ENCODE measurements at places on chromosomes 11 and 22. TPM values are rescaled to one million over a fixed set of nuclear protein-coding genes. Genes with fewer than 3 reads are reported as not detected.
A peak's percentile ranks its signal among the peaks of the same experiment; 100 is the strongest.

The MOGAT2 gene
- not detected for total RNA-seq

The BAIAP2L2 gene
- 1.6 TPM for total RNA-seq

The KCTD14 gene
- total RNA-seq, result 0.22 TPM

The PRR33 gene
- total RNA-seq, result not detected

The FSHB gene
- not detected for total RNA-seq

The PAMR1 gene
- not detected for total RNA-seq

The SLC5A4 gene
- not detected for total RNA-seq

The CYP2D6 gene
- 3.7 TPM for total RNA-seq

The TRPC6 gene
- not detected for total RNA-seq

The CD6 gene
- 274 TPM for total RNA-seq

The BLID gene
- total RNA-seq, result not detected

GRCh38 chr11:10514709-10515108, 26.3 kb downstream of the RNF141 start:
- H3K36me3 ChIP-seq, result peaks cover 6% of the 10 kb centered on the region
- no peak overlapping the region for H3K4me3 ChIP-seq
- H3K27ac ChIP-seq, result no peak overlapping the region
- DNase-seq, result no peak

DNA sequence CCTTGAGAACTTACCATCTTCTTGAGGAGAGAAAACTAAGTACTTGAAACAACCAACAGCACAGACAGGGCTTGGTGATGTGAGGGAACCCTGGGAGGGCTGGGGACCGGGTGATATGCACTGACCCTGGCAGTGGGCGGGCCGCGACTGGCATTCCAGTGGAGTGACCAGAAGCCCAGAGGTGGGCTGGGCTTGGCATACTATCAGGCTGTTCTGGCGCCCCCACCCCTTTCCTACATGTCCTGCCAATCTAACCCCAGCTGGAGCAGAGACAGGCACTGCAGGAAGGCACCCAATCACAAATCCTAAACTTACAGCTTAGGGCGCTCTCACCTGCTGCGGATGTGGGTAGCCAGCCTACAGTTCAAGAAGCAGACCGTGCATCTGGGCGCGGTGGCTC, 54.0 kb upstream of the GCAT start:
- H3K36me3 ChIP-seq, result peaks cover 8% of the 10 kb centered on the region
- no peak overlapping the region for H3K4me3 ChIP-seq
- H3K4me1 ChIP-seq, result peaks cover 4% of the 10 kb centered on the region
- DNase-seq, result no peak
- H3K27me3 ChIP-seq, result no peaks in the 10 kb centered on the region

DNA sequence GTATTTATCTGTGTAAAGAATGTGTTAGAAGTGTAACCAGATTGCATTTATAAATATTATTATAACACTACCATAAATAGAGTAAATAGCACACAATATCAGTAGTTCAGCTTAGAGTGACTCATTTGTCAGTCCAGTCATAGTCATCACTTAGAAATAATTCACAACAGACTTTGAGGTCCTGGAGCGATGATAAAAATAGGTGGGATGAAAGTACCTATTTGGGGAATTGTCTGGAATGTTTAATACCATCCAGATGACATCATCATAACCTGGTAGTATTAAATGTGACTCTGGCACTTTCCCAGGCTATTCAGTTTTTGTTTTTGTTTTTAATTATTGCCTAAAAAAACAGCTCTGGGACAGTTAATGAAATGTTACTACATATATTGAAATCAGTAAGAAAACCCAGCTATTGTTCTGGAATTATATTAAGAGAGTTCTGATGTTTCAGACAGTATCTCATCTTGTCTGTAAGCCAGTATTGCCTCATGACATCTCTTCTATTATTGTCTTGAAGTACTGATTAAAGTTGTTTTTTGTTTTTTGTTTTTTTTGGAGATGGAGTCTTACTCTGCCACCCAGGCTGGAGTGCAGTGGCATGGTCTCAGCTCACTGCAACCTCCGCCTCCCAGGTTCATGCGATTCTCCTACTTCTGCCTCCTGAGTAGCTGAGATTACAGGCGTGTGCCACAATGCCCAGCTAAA, 74.8 kb downstream of the SIK2 start:
- H3K27ac ChIP-seq, result no peak overlapping the region
- H3K36me3 ChIP-seq, result peaks cover 13% of the 10 kb centered on the region
- no peak for DNase-seq
- H3K4me3 ChIP-seq, result no peak overlapping the region

DNA sequence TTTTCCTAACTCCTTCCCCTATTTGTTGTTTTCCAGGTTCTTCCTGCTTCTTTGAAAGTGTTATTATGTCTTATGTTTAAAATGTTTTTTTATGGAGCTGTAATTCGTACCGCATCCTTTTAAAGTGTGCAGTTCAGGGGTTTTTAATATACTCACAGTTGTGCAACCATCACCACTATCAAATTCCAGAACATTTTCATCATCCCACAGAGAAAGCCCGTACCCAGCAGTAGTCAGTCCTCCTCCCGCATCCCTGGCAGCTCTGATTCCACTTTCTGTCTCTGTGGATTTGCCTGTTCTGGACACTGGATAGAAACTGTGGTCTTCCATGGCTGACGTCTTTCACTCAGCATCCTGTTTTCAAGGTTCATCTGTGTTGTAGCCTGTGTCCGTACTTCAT, 73.7 kb downstream of the JAM3 start:
- H3K27me3 ChIP-seq, result no peaks in the 10 kb centered on the region
- H3K4me1 ChIP-seq, result peaks cover 19% of the 10 kb centered on the region
- no peak for DNase-seq
- peaks cover 15% of the 10 kb centered on the region for H3K36me3 ChIP-seq

GRCh38 chr22:39723463-39723862, 152.9 kb downstream of the CACNA1I start:
- peaks cover 14% of the 10 kb centered on the region for H3K4me1 ChIP-seq
- peaks cover 13% of the 10 kb centered on the region for H3K27me3 ChIP-seq
- H3K4me3 ChIP-seq, result no peak overlapping the region
- no peak for DNase-seq
- H3K36me3 ChIP-seq, result peaks cover 1% of the 10 kb centered on the region

DNA sequence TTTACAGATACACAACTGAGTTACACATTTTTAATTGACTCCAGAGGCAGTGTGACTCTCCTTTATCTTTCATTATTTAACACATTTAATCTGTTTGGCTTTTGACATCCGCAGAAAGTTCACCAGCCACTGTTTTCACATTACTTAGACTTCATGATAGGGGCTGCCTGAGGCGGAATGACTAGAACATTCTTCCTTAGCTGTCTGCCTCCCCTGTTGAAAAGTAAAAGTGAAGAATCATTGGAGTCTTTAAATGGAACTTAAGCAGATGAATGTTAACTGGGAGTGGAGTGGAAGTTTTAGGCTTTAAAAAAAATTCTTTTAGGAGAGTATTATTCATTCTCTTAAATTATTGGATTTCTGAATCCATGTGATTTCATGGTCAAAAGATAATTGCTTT, 229.2 kb upstream of the MTNR1B start:
- H3K4me1 ChIP-seq, result no peaks in the 10 kb centered on the region
- no peaks in the 10 kb centered on the region for H3K27me3 ChIP-seq
- H3K36me3 ChIP-seq, result no peaks in the 10 kb centered on the region
- H3K27ac ChIP-seq, result no peak overlapping the region
- H3K4me3 ChIP-seq, result no peak overlapping the region

- peaks cover 24% of the 10 kb centered on the region for H3K4me1 ChIP-seq
- peak overlapping the region; percentile 86 for H3K4me3 ChIP-seq
- peak overlapping the region; percentile 82 for H3K27ac ChIP-seq
- H3K36me3 ChIP-seq, result no peaks in the 10 kb centered on the region
- peaks cover 11% of the 10 kb centered on the region for H3K27me3 ChIP-seq
Measured at GRCh38 chr11:59550842-59551658, 39.7 kb downstream of the OR4D9 start.

GRCh38 chr22:24093855-24094254, 82.8 kb downstream of the CABIN1 start:
- no peak overlapping the region for H3K27ac ChIP-seq
- peaks cover 10% of the 10 kb centered on the region for H3K4me1 ChIP-seq

- peaks cover 3% of the 10 kb centered on the region for H3K27me3 ChIP-seq
- peak overlapping the region; percentile 92 for H3K27ac ChIP-seq
- peaks cover 60% of the 10 kb centered on the region for H3K4me1 ChIP-seq
- peaks cover 2% of the 10 kb centered on the region for H3K36me3 ChIP-seq
- peak; percentile 51 for DNase-seq
- peak overlapping the region; percentile 55 for H3K4me3 ChIP-seq
Measured at GRCh38 chr11:12087075-12088004, 23.1 kb upstream of the MICAL2 start.

DNA sequence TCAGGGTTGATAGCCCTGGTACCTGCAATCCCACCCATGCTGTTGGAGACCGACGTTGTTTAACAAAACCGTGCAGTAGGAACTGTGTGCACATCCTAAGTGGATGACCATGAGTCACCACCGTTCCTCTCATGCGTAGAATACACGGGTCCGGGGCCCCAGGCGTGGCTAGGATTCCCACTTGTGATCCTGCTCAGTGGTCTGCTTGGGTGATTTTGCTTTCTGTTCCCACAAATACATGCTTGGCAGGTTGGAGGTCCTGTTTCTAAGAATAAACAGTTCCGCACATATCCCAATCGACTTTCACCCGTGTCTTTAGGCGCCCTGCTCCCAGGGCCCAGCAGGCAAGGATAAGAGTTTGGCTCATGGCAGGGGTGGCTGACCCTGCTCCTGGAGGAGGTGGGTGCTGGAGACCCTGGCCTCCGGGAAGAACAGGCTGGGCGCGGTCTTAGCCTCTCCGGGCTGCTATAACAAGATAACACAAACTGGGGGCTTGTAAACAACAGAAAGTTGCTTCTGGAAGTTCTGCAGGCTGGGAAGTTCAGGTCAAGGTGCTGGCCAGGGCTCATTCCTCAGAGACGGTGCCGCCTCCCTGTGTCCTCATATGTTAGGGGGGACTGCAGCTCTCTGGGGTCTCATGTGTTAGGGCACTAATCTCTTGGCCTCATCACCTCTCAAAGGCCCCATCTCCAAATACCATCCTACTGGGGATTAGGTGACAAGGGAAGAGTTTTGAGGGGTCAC, 1028.3 kb downstream of the BRD1 start:
- DNase-seq, result no peak
- no peak overlapping the region for H3K4me3 ChIP-seq
- no peaks in the 10 kb centered on the region for H3K4me1 ChIP-seq

- H3K36me3 ChIP-seq, result no peaks in the 10 kb centered on the region
- H3K4me3 ChIP-seq, result no peak overlapping the region
- DNase-seq, result no peak
- no peak overlapping the region for H3K27ac ChIP-seq
- peaks cover 44% of the 10 kb centered on the region for H3K27me3 ChIP-seq
Measured at GRCh38 chr11:1675536-1676228, 21.3 kb upstream of the KRTAP5-6 start.

GRCh38 chr22:24303007-24303406, 32.4 kb downstream of the SPECC1L start:
- H3K4me3 ChIP-seq, result no peak overlapping the region
- peaks cover 40% of the 10 kb centered on the region for H3K36me3 ChIP-seq
- no peak overlapping the region for H3K27ac ChIP-seq
- no peak for DNase-seq
- peaks cover 57% of the 10 kb centered on the region for H3K4me1 ChIP-seq

GRCh38 chr11:280706-281485, 2.7 kb downstream of the NLRP6 start:
- peak overlapping the region; percentile 89 for H3K4me3 ChIP-seq
- H3K4me1 ChIP-seq, result peaks cover 38% of the 10 kb centered on the region
- H3K36me3 ChIP-seq, result peaks cover 66% of the 10 kb centered on the region
- H3K27me3 ChIP-seq, result no peaks in the 10 kb centered on the region
- peak; percentile 73 for DNase-seq
- H3K27ac ChIP-seq, result peak overlapping the region; percentile 95

GRCh38 chr11:13924801-13925327, 37.7 kb upstream of the SPON1 start:
- H3K27me3 ChIP-seq, result no peaks in the 10 kb centered on the region
- DNase-seq, result no peak
- peak overlapping the region; percentile 97 for H3K27ac ChIP-seq
- peaks cover 42% of the 10 kb centered on the region for H3K4me1 ChIP-seq
- H3K36me3 ChIP-seq, result peaks cover 8% of the 10 kb centered on the region

GRCh38 chr11:75496305-75496752, 29.4 kb downstream of the GDPD5 start:
- no peaks in the 10 kb centered on the region for H3K36me3 ChIP-seq
- DNase-seq, result no peak
- no peaks in the 10 kb centered on the region for H3K27me3 ChIP-seq
- no peak overlapping the region for H3K4me3 ChIP-seq
- peaks cover 20% of the 10 kb centered on the region for H3K4me1 ChIP-seq

DNA sequence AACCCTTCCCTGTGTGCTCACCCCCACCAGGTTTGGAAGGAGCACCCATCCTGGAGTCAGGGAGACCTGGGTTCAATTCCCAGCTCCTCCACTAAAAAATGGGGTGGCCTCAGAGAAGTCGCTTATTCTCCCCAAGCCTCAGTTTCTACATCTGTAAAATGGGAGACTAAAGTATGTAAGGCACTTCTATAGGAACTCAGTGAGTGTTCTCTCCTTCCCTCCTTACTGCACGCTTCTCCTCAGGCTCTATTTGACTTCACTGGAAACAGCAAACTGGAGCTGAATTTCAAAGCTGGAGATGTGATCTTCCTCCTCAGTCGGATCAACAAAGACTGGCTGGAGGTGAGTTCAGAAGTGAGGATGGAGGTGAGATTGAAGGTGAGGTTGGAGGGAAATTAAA, 11.3 kb downstream of the NCF4 start:
- H3K27ac ChIP-seq, result peak overlapping the region; percentile 84
- peaks cover 45% of the 10 kb centered on the region for H3K36me3 ChIP-seq
- H3K27me3 ChIP-seq, result no peaks in the 10 kb centered on the region

- peaks cover 11% of the 10 kb centered on the region for H3K27me3 ChIP-seq
- DNase-seq, result no peak
- H3K27ac ChIP-seq, result no peak overlapping the region
- no peak overlapping the region for H3K4me3 ChIP-seq
- no peaks in the 10 kb centered on the region for H3K4me1 ChIP-seq
Measured at GRCh38 chr11:113664069-113664980, 41.8 kb downstream of the TMPRSS5 start.

DNA sequence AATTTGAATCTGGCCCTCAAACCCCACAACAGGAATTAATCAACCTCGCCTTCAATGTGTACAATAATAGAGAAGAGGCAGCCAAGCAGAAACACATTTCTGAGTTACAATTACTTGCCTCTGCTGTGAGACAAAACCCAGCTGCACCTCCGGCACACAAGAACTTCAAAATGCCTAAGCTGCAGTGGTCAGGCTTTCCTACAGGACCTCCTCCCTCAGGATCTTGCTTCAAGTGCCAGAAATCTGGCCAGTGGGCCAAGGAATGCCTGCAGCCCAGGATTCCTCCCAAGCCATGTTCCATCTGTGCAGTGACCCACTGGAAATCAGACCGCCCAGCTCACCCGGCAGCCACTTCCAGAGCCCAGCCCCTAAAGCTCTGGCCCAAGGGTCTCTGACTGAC, 3.4 kb upstream of the NDUFC2 start:
- H3K4me3 ChIP-seq, result no peak overlapping the region
- DNase-seq, result no peak
- H3K27ac ChIP-seq, result no peak overlapping the region
- peaks cover 28% of the 10 kb centered on the region for H3K4me1 ChIP-seq
- no peaks in the 10 kb centered on the region for H3K27me3 ChIP-seq
- H3K36me3 ChIP-seq, result peaks cover 3% of the 10 kb centered on the region

All from activated naive CD8-positive, alpha-beta T cell treated with anti-CD3 and anti-CD28 coated beads, Interleukin-2, amount 10 ng/mL, durations not matched to agents 7 days and 5 days (primary cell).